ENCODE measurements at places on chromosomes 4 and X. TPM values are rescaled to one million over a fixed set of nuclear protein-coding genes. Genes with fewer than 3 reads are reported as not detected.

The ZNF141 gene
- 20.8 TPM for total RNA-seq

- DNase-seq, result no peak
Measured at GRCh38 chr4:61173799-61174198, 26.3 kb upstream of the ADGRL3 start.

GRCh38 chr4:126777649-126778048 lies 855.1 kb upstream of the INTU start:
- no peak for DNase-seq

DNA sequence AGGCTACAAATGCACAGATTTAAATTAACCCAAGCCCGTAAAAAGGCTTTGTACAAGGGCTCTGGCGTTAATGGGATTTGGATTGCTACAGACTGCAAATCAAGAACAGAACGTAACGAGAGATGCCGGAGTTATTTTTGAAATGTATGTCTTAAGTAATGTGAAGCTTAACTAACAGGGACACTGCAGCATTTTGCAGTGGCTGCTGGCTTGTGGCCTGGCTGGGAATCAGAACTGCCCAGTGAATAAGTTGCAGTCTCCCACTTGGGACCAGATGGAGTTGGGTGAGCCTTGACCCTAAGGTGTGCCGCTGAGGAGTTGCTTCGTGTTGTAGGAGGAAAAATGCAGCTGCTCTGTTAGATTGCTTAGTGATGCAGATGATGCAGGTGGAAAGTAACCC lies 318.4 kb downstream of the DHX15 start:
- DNase-seq, result no peak

- peak; percentile 43 for DNase-seq
Measured at GRCh38 chr4:142840516-142841123, 5.5 kb downstream of the INPP4B start.

GRCh38 chrX:114611018-114611619 lies 27.2 kb downstream of the HTR2C start:
- peak; percentile 60 for DNase-seq

The STBD1 gene
- 0.29 TPM for total RNA-seq

The DRD5 gene
- total RNA-seq, result not detected

The GYPE gene
- 0.37 TPM for total RNA-seq

DNA sequence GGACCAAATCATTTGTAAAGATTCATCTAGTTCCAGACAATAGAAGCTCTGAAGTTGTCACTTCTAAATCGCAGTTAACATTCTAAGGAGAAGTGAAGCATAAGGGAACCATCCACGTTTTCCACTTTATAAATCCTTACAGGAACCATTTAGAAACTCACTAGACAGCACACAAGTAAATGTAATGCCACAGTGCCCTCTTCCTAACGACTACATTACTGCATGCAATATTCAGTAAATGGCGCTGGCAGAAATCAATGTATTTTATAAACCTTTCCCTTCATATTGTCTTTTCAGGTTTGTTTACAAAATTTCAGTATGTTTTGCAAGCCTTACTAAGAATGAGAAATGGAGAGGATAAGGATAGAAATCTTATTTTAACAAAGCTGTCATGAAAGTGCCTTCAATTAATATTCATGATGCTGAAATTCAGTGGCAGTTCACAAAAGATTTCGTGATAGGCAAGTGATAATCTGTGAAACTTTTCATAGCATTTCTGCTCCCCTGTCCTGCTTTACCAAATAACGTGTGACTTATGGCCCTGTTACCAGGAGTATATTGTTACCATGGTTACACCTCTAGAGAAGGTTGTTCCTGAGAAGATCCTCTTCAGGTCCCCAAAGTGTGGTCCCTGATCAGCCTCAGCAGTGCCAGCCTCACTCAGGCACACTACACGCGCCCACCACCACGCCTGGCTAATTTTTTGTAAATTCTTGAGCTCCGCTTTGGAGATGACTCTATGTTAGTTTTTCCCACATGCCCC lies 54.2 kb downstream of the TMA16 start:
- DNase-seq, result peak; percentile 69

The GAGE13 gene
- 195 TPM for total RNA-seq

DNA sequence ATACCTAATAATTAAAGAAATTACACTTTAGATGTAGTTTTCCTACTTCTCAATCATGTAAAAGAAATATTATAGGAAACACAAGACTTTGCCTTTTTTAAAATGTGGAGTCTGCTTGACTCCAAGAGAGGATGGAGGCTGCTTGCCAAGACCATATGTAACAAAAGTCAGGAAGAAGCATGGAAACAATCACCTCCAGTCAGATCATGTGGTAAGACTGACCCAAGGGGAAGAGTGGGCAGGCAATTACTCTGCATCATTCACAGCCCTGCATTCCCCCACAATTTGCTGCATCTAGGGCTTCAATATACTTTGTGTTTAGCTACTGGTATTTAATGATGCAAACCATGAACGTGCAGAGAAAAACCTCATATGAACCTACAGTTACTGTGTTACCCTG lies 78.0 kb upstream of the RXFP1 start:
- DNase-seq, result no peak

DNA sequence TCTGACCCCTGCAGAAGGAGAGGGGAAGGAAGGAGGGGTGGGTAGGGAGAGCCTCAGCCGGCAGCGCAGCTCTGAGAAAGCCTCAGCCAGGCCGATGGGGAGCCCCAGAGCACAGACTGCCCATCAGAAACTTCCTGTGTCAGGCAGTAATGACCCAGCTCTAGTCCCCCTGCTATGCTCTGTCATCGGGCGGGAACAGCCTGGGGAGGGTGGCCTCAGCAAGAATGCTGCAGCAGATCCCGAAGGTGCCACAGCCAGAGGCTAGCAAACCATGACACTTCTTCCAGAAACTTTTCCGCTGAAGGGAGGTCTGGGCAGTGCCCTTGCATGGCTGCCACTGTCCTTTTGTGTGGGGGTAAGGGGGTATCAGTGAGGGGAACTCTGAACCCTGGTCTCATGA lies 279.0 kb downstream of the BCOR start:
- no peak for DNase-seq

DNA sequence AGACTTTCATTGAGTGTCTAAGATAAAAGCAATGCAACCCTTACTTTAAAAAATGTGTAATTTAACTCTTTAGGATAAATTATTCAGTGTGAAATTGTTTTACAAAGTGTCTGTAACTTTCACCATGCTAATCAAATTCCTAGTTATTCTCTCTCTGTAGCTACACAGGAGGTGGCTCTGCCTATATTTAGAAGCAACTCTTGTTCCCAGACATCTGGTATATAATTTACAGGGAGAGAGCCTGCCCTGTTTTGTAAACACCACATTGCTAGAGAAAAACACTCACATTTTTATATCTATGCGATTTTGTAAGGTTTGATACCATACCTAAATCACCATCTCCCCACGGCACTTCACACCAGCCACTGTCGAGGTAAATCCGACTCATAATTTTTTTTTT lies 35.5 kb upstream of the SPATA4 start:
- DNase-seq, result no peak

- DNase-seq, result no peak
Measured at GRCh38 chr4:186335793-186336192, 69.8 kb downstream of the F11 start.

GRCh38 chr4:5018096-5018495 lies 1.2 kb downstream of the CYTL1 start:
- DNase-seq, result no peak

DNA sequence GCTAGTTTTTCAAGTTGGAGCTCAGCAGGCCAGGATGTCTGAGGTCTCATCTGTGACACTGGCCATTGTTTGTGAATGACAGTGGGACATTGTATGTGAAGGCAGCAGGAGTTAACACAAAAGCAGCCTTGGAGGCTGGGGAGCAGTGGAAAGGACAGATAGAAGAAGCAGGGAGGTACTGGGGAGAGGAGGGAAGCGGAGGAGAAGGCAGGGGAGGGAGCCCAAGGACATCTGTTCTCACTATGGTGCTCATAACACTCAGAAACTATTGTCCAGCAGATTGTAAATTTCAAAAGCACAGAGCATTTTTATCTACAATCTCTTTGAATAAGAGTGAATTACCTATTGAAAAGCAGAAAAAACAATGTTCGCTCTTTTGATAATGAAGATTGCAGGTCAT lies 253.6 kb upstream of the DIPK2B start:
- DNase-seq, result no peak

GRCh38 chr4:52822583-52822971 lies 39.5 kb upstream of the RASL11B start:
- no peak for DNase-seq

DNA sequence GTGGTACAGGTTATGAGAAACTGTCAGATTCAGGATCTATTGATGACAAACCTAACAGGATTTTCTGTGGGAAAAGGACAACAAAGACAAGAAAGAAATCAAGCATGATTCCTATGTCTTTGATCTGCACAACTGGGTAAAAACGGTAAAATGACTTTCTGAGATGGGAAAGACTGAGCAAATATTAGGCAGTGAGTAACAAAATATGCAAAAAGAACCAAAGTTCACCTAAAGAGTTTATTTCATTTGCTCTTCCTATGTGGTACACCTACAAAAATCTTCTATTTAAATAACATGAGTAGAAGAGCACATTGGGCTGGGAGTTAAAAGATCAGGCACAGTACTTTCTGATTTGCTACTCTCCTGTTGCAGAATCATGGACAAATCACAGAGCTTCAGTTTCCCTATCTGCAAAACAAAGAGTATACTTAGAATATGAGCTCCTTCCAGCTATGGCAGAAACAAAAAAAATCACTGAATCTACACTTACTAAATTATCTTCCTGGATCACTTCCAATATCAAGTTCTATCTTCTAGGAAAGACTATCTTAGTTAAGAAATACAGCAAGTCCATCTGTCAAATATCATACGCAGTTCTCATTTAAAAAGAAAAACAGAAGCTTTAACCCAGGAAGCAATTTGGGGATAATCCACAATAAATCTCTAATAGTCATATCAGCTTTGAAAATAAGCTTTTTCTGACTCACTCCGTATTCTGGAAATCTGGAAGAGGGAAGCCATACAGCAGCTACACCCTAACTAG lies 37.4 kb downstream of the NFXL1 start:
- DNase-seq, result no peak

DNA sequence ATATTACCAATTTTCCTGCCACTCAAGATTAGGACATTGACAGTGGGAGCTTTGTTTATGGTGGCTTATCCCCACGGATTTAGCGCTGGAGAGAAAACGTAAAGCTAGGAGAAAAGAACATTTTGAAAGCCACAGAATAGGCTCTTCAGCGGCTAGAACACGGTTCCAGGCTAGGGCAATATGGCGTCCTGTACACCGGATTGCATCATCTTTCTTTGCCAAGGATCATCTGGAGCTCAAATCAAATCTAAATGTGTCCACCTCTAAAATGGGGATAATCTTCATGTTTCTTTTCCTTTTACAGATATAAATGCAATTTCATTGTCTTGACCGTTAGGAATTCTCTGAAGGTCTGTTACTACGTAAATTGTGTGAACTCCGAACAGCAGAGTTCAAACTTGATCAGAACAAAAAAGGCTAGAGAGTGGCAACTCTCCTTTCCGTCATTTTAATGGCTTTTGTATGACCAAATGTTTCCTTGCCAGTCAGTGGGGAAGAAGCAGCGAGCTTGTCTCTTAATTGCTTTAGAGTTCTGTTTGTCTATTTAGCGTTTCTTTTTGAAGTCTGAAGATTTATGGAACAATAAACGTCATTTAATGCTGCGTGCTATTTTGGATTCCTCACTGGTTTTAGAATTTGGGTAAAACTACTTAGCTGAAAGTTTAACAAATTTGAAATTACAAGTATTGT lies 2.6 kb upstream of the WWC2 start:
- no peak for DNase-seq

The TLR1 gene
- 5.5 TPM for total RNA-seq

DNA sequence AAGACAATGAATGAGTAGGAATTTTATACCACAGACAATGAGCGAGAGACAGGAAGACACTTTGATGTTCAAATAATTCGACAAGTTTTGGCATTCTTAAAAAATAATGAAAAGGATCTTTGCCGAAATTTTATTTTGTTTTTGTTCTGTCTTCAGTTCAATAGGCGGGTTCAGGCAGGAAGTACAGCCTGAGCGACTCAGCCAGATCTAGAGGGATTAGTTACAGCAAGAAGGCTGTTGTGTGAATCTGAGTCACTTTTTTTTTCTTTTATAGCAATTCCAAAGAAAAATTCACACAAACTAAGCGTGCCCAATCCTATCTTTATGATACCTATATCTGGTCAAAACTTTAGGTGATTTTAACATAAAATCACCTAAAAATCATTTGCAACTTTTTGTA lies 505.4 kb upstream of the FAM241A start:
- DNase-seq, result no peak

DNA sequence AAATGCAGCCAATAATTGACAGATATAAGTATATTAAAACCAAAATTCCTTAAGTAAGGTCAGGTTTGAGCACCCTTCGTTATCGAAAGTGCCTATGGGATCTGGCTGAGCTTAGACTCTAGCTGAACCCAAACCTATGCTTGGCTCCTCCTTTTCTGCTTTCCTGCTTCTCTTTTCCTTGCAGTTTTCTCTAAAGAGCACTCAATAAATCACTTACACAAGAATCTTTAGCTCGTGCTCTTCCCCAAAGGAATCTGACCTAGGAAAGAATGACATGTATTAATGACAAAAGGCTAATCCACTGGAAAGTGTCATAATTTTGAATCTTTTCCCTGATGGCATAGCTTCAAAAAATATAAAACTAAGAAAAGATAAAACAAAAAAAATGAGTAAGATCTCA lies 282.7 kb downstream of the DKK2 start:
- no peak for DNase-seq

DNA sequence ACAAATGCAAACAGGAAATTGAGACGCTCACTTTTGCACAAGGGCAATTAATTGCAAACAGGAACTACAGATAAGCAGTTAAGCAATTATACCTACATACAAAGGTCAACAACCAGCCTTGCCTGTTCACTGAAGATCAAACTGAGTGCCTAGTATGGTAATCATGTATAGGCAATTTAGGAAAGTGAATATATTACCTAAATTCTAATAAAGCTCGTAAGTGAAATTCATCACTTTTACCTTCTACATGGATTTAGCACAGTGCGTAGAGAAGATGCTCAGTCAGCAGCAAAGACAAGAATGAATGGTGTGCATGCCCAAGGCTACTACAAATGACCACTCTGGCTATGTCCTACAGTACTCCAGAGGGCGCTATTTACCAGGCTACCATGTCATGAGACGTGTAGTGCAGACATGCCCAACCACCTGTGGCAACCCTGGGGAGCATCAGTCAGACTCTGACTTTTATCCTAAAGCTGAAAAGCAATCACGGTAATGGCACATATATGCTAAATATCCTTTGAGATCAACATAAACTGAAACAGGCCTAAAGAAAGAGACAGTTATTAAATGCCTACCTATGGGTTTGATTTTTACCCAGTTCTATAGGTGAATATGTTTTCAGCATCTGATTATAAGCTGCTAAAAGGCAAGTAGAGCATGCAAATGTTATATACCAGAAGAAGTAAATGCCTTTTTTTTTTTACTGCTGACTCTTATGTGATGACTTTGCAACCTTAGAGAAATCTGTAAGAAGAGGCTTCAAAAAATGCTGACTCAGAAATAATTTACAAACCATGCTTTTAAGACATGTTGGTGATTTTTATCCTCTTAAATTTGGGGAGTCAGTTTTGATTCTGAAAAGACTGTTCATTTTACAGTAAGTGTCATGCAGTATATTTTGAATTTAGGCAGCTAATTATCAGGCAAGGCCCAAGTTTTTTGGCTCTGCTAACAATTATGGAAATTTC lies 178.0 kb downstream of the PPP3CA start:
- DNase-seq, result peak; percentile 86

The ADH1A gene
- not detected for total RNA-seq

Data from SK-MEL-5 (cell line).